NCI-H1930 (cell line): ENCODE measurements at places on chromosomes 3 and 15.
A peak's percentile ranks its signal among the peaks of the same experiment; 100 is the strongest.

- DNase-seq = no peak
These were observed 5.4 kb downstream of the SOX14 start for GRCh38 chr3:137769322-137770065.

- DNase-seq = no peak
These were observed 600.3 kb downstream of the OTOL1 start for GRCh38 chr3:162096874-162097273.

DNA sequence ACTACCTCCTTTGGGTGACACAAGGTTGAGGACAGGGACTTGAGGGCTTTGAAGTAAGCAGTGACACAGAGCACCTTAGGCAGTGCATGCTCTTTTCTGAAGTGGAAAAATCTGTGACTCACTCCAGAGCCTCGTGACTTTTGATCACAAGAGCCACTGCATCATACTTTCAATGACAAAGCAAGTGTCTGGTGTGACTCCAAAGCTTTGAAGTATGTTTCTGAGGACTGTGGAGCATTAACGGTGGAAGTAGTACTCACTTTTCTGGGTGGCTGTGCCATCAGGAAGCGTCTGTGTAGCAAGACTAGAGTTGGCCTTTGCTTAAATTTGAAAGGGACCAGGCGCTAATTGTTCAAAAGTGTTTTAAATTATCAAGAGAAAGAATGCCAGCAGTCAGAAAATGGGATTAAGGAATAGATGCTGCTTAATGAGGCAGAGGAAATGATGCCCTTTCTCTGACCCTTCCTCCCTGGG lies 210.7 kb upstream of the TRIM42 start:
- no peak for DNase-seq

- DNase-seq = no peak
These were observed 16.2 kb downstream of the ZPLD1 start for GRCh38 chr3:102450976-102451375.

GRCh38 chr3:171412473-171412872 lies 47.7 kb downstream of the TNIK start:
- DNase-seq = no peak

- DNase-seq = peak; percentile 81
These were observed 183.8 kb upstream of the KCNMB2 start for GRCh38 chr3:178352326-178353005.

DNA sequence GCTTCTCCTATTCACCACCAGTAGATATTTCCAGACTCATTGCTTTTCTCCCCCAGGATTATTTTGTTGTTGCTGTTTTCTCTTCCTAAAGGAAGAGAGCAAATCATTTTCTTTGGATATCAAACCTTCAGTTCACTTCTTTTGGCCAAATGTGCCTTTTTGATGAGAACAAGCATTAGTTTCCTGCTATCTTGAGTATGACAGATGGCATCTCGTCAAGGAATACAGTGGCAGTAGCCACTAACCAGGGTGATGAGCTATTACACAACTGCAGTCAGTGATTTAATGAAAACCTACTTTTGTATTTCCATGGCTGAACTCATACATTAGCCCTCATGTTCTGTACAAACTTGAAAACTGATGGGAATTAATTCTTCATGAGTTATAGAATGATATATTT lies 354.6 kb downstream of the CADM2 start:
- no peak for DNase-seq

GRCh38 chr3:71703797-71704196 lies 21.4 kb downstream of the EIF4E3 start:
- no peak for DNase-seq

DNA sequence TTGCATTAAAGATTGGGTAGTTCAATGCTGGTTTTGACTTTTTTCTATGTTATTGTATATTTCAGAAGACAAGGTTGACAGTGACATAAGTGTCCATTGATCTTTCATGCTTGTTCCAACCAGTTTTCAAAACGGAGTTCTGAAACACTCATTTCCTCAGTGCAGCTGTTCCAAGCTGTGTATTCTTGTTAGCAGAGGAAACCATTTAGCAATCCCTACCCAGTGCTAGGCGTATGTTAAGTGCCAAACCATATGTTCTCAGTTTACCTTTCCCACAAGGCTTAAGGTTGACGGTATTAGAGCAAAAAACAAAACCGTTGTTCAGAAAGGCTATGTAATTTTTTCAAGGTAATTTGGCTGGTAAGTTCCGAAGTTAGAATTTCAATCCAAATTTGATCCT lies 9.1 kb downstream of the ATOSA start:
- no peak for DNase-seq

DNA sequence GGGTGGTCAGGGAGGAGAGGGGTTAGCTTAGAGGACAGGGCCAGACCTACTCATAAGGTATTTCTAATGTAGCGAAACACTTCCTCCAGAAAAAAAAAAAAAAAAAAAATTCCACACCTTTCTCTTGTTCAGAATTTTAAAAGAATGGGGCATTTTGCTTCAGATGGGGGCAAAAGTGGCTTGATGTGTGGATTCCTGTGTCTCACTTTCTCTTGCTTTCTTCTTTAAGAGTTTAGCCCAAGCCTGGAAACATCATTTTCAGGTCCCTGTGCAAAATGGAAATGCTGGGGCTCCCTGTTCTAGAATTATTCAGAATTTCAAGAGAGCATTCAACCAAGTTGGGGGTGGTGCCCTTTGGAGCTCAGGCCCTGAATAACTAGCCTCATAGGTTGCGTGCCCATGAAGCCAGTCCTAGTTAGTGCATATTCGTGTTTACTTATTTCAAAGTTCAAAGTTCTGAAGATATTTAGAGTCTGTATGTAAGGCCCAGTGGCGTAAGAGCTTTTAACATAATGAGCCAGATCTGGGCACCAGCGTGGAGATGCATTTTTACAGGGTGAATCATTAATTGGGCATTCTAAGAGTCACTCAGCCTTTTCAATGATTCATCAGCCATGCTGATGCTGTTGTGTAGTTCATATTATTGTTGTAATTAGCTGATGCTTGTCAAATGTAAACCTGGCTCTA lies 104.5 kb downstream of the RPLP1 start:
- DNase-seq = no peak

DNA sequence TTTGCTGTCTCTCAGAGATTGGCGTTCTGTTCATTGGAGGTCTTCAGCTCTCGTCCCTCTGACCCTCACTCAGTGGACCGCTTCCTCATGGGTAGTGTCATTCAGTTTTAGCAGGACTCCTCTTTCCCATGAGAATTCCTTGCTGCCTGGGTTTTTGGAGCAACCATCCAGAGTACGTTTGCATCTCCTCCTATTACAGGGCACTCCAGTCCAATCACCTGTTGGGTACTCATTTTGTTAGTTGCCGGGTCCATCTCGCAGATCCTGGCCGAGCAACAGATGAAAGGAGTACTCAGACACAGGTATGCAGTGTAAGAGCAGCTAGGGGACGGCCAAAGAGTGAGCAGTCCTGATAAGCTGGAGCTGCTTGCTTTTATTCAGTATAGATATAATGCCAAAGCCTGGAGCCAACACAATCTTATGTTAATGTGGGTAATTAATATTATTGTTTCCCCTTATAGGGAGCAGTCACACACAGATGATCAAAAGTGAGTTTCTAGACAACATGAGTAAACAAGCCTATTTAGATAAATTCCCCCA lies 49.6 kb downstream of the ISG20 start:
- DNase-seq = no peak

DNA sequence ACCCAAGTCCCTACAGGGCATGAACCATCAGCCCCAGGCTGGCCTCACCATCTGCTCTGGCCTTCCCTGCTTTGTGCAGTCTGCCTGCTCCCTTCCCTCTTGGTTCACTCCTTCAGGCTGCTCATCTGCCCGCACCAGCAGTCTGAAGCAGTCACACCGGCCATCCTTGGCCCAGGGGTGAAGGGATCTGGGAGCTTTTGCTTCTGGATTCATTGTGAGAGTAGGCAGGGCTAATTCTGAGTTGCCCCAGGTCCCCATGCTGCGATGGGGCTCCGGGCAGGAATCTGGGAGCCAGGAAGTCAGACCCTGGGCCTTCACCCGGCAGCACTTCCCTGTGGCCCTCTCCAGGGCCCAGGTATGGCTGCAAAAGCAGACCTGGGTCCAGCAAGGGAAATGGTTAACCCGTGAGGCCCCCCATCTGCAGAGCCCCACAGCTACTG lies 99.7 kb downstream of the VGLL4 start:
- no peak for DNase-seq

DNA sequence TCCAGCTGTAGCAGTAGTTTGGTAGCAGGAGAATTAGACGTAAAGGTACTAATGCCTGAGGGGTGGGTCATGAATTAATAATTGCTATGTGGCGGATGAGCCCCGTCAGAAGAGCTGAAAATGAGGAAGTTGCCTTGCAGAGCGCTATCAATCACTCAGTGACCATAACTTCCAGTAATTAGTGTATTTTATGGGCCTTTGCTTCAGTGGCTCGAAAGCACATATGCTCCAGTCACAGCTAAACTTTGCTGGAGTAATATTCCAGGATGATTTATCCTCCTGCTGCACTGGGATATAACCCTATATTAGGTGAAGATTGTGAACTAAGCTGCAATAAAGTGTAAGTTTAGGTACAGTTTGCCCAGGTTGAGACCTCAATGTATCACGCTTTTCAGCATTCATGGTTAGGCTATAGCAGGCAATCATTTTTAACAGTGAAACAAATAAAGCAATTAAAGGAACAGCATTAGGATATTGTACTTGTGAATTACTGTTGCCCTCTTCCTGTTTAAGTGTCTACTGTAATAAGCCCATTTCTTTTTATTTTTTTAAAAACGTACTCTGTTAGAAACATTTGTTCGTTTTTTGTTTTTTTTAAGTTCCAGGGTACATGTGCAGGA lies 104.6 kb upstream of the SKOR1 start:
- no peak for DNase-seq

GRCh38 chr3:177640319-177640965 lies 443.2 kb upstream of the TBL1XR1 start:
- DNase-seq = no peak

GRCh38 chr15:87850916-87851315 lies 405.6 kb downstream of the NTRK3 start:
- no peak for DNase-seq

DNA sequence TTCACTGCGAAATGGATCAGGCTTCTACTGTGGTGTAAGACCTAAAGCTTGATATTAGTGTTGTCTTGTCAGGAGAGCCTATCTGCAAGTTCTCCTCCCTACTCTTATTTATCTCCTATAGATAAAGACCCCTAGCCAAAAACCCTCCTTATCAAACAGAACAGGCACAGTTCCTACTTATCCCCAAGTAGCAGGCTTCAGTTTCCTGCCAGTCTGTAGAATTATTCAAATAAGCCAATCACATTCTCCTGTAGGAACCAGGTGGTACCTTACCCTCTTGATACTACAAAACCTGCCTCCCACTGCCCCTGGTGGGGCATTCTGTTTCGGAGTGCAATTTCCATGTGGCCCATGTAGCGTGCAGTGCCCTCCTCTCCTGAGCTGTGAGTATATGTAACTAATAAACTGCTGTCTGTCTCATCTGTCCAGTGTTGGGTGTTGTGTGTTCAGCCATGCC lies 28.7 kb downstream of the HDGFL3 start:
- no peak for DNase-seq

- DNase-seq = no peak
These were observed 976.0 kb downstream of the ROBO1 start for GRCh38 chr3:78791753-78792152.

DNA sequence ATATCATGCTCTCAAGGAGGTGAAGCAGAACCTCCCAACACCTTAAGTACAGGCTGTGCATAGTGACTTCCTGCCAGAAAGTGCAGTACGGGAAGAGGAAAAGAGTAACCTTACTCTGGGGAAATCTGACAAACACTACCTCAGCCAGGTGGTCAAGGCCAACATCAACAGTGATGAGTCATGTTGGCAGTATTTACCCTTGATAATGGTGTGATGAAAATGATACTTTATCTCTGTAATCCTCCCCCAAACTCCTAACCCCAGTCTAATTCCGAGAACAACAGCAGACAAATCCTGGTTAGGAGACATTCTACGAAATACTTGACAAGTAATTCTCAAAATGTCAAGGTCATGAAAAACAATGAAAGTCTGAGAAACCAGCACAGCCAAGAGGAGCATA lies 26.5 kb downstream of the ANKDD1A start:
- DNase-seq = no peak

DNA sequence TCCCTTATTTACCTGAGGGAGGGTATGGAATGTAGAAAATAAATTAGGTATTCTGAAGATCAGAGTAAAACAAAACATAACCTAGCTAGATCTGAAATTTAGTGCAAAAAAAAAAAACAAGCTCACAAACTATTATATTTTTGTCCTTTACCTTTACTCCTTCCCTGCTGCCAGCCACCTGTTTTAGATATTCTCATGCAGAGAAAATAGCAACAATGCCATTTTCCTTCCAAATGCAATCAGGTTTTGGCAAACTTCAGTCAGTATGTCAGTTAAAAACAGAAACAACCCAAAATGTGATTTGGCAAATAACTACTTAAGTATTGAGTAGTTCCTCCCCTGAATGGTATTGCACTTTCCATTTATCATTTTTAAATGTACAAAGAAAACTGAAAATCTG lies 35.8 kb downstream of the PEAK1 start:
- DNase-seq = no peak

- DNase-seq = no peak
These were observed 290.3 kb downstream of the ZBTB20 start for GRCh38 chr3:114856835-114857234.

DNA sequence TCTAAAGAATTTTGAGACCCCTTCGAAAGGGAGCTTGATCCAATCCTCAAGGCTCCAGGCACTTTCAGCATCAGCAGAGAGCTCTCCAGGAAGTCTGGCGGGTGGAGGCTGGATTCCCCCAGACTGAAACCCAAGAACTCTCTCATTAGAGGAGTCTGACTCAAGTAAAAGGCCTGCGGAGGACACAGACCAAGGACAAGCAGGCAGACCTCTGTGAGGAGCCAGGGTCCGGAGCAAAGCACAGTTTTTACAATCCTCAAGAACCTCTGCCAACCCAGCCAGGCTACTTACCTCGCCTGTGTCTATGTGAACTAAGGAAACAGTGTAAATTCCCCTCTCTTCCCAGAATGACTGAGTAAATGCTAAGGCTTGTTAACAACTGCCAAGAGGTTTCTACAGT lies 86.2 kb downstream of the FBN1 start:
- no peak for DNase-seq

DNA sequence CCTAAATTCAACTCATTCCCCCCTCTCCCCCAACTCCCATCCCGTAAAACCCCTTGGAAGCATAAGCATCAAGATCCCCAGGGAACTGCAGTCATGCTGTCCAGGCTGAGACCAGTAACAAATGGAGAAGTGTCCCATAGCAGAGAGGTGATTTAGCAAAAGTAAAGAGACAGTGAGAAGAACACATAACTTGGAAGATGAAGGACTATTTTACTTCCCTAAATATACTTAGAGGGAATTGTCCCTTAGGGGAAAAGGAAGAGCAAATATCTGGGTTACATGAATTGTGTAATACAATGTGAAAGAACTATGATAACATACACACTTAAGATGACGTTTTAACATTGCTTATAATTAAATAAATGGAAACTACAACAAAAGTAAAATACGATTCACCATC lies 61.6 kb upstream of the LRRFIP2 start:
- DNase-seq = no peak

DNA sequence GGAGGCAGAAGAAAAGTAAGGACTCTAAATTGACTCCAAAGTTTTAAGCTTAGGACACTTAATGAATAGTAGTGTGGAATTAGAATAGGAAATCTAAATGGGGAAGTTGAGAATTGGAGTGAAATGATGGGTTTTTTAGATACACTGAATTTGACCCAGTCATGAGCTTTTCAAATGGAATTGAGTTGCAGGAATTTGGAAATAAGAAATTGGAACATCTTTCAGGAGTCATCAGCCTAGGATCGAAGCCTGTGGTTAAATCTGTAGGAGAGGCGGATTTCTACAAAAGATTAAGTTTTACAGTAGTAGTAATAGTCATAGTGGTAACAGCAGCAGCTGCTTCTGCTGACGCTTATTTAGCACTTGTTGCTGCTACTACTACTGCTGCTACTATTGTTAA lies 129.0 kb upstream of the LRRFIP2 start:
- DNase-seq = no peak
